HFF-Myc (cell line): ENCODE measurements at places on chromosomes 11 and 22.

DNA sequence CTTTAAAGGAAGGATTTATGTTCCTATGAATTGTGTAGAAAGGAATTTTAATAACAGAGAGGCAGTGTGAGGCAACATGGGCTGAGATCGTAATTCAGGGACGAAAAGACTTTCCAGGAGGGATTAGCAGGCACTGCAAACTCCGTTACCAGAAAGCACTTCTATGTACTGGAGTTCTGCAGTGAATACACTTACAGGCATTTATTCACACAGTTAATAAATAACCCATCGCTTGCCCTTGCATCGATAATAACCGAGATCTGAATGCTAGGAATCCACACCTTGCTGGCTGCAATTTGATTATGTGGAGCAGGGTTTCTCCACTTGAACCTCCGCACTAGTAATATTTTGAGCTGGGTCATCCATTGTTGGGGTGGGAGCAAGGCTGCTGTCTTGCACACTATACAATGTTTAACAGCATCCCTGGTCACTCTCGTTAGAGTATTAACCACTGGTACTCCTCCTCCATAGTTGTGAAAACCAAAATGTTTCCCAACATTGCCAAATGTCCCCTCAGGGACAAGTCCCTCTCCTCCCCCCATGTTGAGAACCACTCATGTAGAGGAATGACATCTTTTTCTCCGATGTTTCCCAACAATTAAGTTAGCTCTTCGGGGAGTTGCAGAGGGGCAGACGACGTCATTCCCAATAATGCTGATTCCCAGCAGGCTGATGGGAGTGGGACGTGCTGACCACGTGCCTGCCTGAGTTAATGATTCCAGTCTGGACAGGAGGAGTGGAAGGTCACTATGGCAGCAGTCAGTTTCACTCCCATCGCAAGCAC lies 99.5 kb downstream of the SNX19 start:
- DNase-seq, result no peak

GRCh38 chr11:23497040-23497439 lies 636.8 kb upstream of the CCDC179 start:
- no peak for DNase-seq

- DNase-seq, result no peak
Observed at GRCh38 chr11:6414874-6415328, 4.0 kb downstream of the APBB1 start.

DNA sequence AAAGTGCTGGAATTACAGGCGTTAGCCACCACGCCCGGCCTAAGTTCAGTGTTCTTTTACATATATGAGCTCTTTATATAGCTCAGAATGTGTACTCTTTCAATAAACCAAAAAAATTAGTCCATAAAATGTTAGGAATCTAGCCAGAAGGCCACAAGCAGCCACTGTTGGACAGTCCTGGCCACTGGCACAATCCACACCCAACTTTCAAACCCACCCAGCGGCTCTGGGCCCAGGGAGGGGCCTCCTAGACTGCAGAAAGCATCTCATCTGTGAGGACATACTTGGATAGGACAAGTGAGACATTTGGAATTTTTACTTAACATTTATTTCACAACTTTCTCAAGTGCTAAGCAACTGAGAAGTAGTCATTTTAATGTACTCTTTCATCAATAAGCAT lies 6.4 kb downstream of the PACSIN2 start:
- no peak for DNase-seq
